CMK (cell line): ENCODE measurements at places on chromosomes 5 and 9.
A peak's percentile ranks its signal among the peaks of the same experiment; 100 is the strongest.

GRCh38 chr5:149452007-149452664 lies 73.0 kb upstream of the IL17B start:
- peak; percentile 87 for DNase-seq

- DNase-seq, result no peak
Observed at GRCh38 chr5:67063791-67064190, 132.8 kb downstream of the CD180 start.

GRCh38 chr5:32390819-32391591 lies 53.5 kb downstream of the ZFR start:
- no peak for DNase-seq

DNA sequence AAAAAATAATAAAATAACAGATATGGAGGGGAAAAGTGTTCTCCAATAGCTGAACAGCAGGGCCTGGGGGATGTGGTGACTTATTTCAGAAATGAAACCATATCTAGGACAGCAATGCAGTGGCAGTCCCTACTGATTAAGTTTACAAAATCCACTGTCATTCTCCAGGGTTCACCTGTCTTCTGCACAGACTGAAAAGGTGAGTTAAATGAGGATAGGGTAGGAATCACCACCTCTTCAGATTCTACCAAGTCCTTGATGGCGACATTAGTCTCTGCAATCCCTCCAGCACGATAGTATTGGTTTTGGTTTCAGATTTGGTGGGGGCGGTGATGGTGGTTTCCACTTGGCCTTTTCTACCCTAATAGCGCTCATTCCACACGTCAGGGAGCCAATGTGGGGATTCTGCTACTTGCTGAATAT lies 32.3 kb upstream of the NPM1 start:
- DNase-seq, result no peak

DNA sequence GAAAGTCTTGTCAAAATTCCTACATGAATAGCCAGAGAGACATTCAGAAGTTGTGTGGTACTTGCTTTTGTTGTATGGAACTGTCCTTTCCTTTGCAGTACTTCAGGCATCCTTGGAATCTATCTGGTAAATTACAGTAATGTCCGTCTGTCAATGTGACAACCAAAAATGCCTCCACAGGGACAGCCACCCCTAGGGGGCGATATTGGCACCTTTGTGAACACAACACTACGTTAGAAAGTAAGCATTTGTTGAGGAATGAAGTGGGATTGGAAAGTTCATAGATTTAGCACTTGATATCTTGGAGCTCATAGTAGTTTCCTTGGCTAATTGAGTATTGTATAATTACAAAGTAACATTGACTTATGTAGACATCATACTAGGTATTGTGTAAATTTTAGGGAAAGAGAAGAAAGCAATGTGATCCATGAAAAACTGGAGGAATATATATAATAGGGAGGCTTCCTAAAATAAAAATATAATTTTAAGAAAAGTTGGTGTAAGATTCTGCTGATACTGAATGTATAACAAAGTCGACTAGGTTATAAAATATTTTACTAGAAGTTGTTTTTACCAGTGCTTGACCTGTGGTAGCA lies 32.7 kb downstream of the TMEFF1 start:
- DNase-seq, result peak; percentile 26

GRCh38 chr5:1064383-1065142 lies 47.3 kb downstream of the SLC12A7 start:
- DNase-seq, result no peak

GRCh38 chr5:107853031-107853430 lies 182.3 kb upstream of the EFNA5 start:
- DNase-seq, result no peak

GRCh38 chr5:43973318-43973717 lies 370.3 kb downstream of the NNT start:
- no peak for DNase-seq
